ENCODE measurements at places on chromosomes 13 and 19.
A peak's percentile ranks its signal among the peaks of the same experiment; 100 is the strongest.

- DNase-seq, result peak; percentile 39
Measured at GRCh38 chr13:97189928-97190327, 32.2 kb upstream of the MBNL2 start.

DNA sequence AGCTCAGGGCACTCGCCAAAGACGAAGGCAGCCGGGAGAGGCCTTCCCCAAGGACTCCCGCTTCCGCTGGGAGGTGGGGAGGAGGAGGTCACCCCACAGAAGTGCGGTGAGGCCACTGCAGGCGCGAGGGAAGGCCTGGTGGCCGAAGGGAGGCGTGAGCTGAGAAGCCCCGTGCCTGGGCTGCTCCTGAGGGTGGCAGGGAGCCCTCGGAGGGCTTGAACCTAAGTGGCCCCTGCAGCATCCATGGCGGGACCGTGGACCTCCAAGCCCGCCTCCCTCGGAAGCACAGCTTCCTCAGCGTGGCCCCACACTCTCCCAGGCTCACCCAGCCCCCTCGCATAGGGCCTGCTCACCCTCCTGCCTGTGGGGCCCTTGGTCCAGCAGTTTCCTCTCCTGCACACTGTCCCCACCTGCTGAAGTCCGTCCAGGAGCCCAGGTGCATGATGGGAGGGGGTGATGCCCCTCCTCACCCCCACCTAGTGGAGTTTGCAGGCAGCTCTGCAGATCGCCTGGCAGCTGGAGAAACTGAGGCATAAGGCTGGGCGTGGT, 25.9 kb downstream of the EFNA2 start:
- DNase-seq, result no peak

DNA sequence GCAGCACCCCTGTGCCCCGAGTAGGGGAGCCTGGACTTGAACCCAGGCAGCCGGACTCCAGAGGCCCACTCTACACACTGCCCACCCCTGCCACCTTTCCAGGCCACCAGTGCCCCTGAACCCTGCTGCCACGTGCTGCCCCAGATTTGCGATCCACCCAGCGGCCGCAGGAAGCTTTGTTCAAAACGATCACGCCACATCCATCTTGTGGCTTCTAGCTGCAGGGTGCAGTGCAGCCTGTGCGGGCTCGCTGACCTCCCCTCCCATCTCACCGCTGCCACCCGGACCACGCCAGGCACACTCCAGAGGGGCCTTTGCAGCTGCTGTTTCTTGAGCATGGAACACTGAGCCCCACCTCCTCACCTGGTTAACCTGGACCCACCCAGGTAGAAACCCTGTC, 3.8 kb downstream of the RAVER1 start:
- no peak for DNase-seq

DNA sequence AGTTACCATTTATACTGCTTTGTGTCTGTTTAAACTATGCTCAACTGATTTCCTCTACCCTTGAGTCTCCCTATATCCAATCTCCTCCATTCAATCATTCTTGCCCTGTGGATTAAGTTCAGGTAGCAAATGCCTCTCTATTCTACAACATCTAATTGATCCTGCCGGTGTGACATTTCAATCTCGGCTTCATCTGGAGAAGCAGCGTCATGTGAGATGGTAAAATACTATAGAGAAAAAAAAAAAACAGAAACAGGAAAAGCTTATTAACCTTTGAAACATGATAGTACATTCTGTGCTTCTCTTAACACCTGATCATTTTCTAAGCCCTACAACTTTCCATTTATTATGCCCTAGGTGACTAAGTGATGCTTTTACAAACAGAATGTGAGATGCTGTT, 89.4 kb downstream of the KCTD12 start:
- no peak for DNase-seq

DNA sequence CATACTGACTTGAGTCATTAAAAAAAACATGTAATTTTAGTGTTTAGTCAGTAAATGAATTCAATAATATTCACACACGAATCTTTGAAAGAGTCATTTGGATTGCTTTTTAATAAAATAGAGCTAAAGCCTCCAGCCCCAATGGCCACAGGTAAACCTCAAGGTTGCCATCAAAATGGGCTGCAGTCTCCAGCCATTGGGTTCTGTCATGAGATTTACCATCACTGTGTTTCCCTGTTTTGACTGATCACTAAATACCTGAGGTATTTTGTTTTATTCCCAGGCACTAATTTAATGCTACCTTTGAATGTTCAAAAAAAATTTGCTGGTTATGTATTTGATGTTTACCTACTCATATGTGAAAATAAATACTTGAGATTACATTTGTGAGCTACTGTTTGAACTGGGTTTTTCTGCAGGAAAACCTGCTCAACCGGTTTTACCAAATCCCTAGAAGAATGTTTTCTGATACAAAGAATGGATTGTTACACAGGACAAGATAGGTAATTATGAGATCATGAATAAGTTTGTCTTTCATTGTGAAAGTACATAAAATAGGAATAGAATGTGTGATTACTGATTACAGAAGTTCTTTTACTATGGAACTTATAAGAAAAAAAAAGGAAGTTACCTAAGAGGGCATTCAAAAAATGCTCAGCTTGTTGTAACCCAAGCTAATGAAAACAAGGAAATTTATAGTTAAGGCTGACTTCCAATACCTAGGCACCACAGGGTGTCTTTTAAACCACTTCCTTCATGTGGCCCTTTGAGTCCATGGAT, 391.3 kb downstream of the EFNB2 start:
- no peak for DNase-seq

GRCh38 chr19:57830071-57830602, at the start of gene ZNF587B:
ZNF587B (plus strand) TSS chr19:57830299; CDS start chr19:57830529, 230 bp downstream.
- DNase-seq, result peak; percentile 67

- DNase-seq, result no peak
Measured at GRCh38 chr13:111906306-111906705, 160.6 kb upstream of the SOX1 start.

GRCh38 chr13:75425216-75426009, 56.6 kb downstream of the TBC1D4 start:
- peak; percentile 57 for DNase-seq

- DNase-seq, result no peak
Measured at GRCh38 chr13:36601186-36601585, 72.6 kb upstream of the SERTM1 start.

GRCh38 chr13:27446986-27447583, 3.3 kb downstream of the MTIF3 start:
- DNase-seq, result no peak

DNA sequence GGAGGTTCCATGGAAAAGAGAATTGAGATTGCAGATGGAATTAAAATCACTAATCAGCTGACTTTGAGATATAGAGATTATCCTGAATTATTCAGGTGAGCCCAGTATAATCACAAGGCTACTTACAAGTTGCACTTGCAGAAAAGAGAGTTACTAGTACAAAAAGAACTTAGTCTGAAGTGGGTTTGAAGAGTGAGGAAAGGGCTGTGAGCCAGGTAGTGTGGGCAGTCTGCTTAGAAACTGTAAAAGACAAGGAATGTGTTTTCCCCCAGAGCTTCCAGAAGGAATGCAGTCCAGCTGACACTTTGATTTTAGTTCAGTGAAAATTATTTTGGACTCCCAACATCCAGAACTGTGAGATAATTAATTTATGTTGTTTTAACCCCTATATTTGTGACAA, 285.4 kb upstream of the GPC6 start:
- no peak for DNase-seq

GRCh38 chr13:65143920-65144319, 2086.2 kb downstream of the PCDH9 start:
- no peak for DNase-seq

DNA sequence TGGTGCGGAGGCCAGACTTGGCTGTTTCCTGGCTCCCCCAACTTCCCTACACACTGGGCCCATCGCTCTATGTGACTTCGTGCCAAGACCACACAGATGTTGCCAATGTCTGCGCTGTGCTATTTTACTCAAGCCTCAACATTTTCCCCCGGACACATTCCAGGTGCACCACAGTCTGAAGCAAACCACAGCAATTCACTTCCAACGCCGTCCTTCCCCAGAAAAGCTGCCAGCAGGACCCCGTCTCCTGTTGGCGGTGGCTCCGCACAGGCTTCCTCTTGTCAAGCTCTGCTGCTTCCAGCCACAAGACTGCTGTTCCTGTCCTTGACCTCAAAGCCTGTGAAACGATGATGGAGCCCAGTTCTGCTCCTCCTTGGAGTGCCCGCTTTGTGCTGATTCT, 100.7 kb downstream of the CRYL1 start:
- no peak for DNase-seq

DNA sequence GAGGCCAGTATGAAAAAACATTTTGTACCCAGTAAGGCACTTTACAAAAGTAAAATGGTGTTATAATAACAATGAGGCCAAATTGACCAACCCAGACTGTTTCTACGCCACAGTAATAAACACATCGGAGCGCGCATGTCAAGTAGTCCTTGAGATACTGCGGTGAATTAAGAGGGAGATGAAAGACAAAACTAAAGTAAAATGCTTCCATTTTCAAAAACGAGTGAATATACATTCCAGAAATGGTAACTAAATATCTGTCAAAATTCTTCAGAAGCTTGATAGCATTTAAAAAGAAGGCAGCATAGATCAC, 19.0 kb downstream of the N4BP2L1 start:
- DNase-seq, result no peak

DNA sequence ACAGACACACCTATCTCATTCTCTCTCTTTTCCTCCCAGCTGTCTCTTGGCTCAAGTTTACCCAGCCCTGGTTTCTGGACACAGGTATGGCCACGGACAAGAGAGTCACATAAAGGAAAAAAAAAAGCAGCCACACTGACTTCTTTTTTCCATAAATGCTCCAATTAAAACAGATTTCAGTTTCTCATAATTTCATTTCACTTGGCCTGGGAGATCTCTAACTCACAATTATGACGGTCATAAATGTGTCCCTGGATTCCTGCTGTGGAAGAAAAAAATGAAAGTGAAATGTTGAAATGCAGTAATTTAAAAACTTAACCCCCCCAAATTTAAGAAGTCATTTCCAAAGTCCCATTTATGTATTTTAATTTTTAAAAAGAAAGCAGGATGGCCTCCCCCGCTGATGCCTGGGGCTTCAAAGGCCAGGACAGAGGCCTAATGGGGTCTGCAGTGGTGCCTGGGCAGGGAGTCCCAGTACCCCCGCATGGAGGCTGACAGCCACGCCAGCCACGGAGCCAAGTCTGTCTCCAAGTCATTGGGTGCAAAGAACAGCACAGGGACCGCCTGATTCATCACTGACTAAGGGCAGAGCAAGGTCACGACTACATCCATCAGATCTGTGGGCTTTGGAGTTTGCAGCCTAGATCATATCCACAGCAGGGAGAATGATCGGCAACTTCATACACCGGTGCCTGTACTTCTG, 79.7 kb downstream of the TSHZ3 start:
- peak; percentile 53 for DNase-seq

GRCh38 chr19:1790054-1790792, 21.9 kb downstream of the ATP8B3 start:
- DNase-seq, result no peak

DNA sequence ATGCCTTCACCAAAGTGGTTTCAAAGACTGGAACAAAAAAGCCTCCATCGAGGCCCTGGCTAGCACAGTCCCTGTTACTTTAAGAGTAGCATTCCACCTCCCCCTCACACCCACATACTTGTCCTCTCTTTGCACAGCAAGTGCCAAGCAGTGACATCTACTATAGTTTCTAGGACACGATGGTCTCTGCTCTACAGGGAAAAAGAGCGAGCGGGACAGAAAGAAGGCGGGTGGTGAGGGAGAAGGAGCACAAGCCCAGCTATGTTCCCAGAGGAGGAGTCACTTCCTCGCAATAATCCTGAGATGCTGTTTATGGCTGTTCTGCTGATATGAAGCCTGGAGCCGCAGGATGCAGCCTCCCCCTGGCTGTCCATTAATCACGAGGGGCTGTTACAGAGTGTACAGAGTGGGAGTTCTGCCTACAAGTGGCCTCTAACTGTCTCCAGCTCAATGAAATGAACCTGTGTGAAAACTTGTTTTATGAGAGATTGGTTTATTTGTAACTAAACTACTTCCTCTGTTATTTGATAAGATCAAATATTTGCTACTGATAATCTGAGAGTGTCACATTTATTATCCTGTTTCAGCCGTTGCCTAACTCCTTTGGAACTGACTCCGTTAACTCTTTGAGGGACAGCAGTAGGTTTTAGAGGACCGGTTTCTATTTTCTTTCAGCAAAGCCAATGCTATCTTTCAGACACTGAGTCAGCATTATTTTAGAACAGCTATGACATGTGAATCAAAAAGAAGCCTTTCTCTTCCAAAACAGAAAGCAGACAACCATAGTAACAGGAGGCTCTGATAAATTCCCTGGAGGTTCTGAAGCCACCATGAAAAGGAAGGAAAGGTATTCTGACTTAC, 208.0 kb downstream of the SPRY2 start:
- DNase-seq, result peak; percentile 51

DNA sequence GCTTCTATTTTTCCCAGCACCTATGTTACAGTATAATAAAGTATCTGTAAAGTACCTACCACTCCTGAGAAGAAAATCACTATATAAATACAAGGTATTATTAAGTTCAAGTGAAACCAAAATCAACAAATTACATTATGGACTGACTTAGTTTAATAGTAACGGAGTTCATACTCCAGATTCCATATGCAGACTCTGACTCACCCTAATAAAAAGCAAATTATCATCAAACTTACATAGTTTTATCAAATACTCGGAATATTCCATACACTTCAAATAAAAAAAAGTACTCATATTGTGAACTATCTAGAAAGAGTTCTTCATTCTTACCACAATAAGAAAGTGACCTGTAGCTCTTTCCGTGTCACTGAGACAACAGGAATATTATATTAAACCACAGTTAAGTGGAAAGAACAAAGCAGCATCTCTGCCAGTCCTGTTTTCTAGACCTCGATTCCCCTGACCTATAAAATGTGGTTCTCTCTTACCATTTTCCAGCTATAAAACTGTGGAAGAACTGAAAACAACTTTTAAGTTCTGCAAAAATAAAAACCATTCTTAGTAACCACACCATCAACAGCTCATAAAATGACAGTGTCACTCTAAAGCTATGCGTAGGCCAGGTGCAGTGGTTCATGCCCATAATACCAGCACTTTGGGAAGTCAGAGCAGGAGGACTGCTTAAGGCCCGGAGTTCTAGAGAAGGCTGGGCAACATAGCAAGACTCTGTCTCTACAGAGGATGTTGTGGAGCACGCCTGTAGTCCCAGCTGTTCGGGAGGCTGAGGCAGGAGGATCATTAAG, 42.6 kb downstream of the USP12 start:
- no peak for DNase-seq

DNA sequence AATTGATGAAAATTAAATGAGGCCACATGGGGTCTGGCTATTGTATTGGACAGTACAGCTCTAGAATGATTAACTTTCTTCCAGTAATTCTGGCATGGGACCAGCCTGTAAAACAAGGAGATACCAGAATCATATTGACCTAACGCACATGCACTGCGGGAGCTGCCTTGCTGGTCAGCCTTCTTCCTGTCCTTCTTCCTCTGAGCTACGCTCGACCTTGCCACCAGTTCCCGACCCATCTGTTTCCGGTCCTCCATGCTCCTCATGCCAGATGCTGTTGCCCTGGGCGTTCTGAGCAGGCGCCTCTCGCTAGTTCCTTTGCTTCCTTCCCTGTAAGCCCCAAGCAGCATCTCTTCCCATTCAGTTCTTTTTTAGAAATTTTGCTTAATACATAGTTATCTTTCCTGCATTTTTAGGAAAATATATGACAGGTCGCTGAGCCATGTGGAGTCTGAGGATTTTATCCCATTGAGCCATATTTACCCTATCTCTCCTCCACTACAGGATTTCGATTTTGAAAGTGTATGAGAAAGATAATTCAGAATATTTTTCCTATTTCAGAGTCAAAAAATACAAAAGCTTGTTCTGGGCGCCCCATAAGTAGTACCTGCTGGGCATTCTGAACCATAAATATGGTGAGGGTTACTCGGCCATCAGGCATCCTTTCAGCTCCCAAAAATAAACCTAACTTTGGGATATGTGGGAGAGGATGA, 38.6 kb downstream of the TNFRSF19 start:
- no peak for DNase-seq

Data from SK-N-DZ (cell line).